ENCODE measurements at places on chromosomes 13 and 19.
A peak's percentile ranks its signal among the peaks of the same experiment; 100 is the strongest.

DNA sequence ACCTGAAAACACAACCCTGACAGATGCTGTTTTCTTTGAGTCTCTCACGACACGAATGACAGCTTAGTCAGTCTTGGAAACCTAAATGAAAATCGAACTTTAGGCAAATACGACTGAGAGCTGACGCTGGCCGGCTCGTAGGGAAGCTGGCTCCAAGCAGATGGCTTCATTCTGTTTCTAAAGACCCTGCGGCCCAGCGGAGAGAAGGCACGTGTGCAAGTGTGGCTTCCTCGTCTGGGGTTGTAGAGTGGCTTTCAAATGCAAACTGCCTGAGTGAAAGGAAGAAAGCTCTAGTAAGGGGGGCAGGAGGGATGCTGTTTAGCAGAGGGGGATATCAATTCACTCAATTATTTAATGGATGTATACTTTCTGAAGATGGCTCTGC is 26.1 kb upstream of the TIMM44 start:
- no peak for DNase-seq

- DNase-seq: no peak
Measured at GRCh38 chr19:7668842-7669241, at the start of gene RETN. Gene RETN (plus strand): TSS chr19:7669049. CDS start chr19:7669327, 278 bp downstream.

- DNase-seq: no peak
Measured at GRCh38 chr13:114144606-114145244, 12.3 kb upstream of the RASA3 start.

GRCh38 chr19:1241417-1242095 is at the start of gene ATP5F1D:
Gene ATP5F1D (plus strand): TSS chr19:1241751. CDS start chr19:1241851, 100 bp downstream.
- DNase-seq: peak; percentile 98

GRCh38 chr19:2252797-2253105 is 3.5 kb downstream of the JSRP1 start:
- no peak for DNase-seq

GRCh38 chr19:8501981-8502380 is 459 bp downstream of the PRAM1 start:
- no peak for DNase-seq

GRCh38 chr13:112753833-112754232 is 64.0 kb downstream of the ATP11A start:
- DNase-seq: no peak

GRCh38 chr19:17292301-17293074 is 10.7 kb downstream of the ABHD8 start:
- DNase-seq: peak; percentile 89

- no peak for DNase-seq
Measured at GRCh38 chr13:49225223-49226042, 5.3 kb downstream of the MLNR start.

- no peak for DNase-seq
Measured at GRCh38 chr19:5972355-5972731, 5.6 kb downstream of the RANBP3 start.

- no peak for DNase-seq
Measured at GRCh38 chr19:35470128-35470527, 20.1 kb downstream of the KRTDAP start.

- DNase-seq: peak; percentile 20
Measured at GRCh38 chr19:50465986-50466705, 10.2 kb upstream of the EMC10 start.

DNA sequence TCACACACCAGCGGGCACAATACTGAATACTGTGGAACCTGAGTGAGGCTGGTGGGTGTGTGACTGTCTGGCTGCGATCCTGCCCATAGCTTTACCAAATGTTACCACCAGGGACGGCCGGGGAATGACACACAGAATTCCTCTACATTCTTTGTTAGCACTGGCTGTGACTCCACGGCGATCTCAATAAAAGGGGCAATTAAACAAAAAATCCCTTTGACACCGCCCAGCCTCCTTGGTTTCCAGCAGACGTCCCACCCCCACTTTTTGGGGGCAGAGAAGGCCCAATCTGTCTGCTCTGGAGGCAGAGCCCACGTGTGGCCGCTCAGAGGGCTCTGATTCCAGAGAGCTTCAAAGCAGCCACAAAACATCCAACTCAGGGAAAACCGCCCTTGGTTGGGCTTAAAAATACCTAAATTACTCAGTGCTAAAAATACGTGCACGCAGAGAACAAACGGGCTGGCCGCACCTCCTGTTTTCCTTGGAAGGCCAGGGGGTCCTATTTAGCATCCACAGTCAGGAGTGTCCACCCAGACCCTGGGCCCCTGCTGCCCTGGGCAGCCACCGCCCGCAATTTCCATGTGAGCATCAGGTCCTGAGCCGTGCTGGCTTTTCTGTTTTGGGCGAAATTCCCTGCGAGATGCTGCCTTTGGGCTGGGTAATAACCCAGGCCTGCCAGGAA is 47.8 kb downstream of the GADD45B start:
- no peak for DNase-seq

- DNase-seq: no peak
Measured at GRCh38 chr19:38243279-38243673, 12.9 kb downstream of the PPP1R14A start.

GRCh38 chr19:5080030-5080654 is 111.2 kb downstream of the KDM4B start:
- no peak for DNase-seq

GRCh38 chr13:84646957-84647356 is 764.7 kb upstream of the SLITRK1 start:
- DNase-seq: no peak

DNA sequence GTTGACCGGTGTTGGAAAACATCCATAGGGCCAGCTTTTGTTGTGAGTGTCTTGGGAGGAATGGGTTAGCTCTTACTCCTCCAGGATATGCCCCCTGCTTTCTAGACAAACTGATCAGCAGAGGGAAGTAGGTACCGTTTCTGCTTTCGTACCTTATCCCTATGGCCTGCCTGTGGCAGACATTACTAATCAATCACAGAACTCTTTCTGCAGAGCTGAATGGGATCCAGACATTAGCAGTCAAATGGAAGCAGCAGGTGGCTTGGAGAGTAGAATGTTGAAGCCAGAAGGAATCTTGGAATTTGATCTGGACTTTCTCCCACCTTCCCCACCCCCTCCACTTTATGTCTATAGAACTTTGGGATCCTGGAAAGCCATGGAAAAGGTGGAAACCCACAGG is 17.1 kb downstream of the NWD1 start:
- no peak for DNase-seq

- DNase-seq: peak; percentile 25
Measured at GRCh38 chr13:79481685-79482052, 714 bp downstream of the NDFIP2 start.

- peak; percentile 62 for DNase-seq
Measured at GRCh38 chr13:27607125-27607524, 13.2 kb downstream of the LNX2 start.
